Stimulated activated CD8-positive, alpha-beta memory T cell treated with anti-CD3 and anti-CD28 coated beads, Interleukin-4, amount 100 ng/mL, for 48 hours (primary cell): ENCODE measurements at places on chromosomes 12 and 14.

- no peak for DNase-seq
Observed at GRCh38 chr12:50953047-50953446, 703 bp downstream of the HIGD1C start.

DNA sequence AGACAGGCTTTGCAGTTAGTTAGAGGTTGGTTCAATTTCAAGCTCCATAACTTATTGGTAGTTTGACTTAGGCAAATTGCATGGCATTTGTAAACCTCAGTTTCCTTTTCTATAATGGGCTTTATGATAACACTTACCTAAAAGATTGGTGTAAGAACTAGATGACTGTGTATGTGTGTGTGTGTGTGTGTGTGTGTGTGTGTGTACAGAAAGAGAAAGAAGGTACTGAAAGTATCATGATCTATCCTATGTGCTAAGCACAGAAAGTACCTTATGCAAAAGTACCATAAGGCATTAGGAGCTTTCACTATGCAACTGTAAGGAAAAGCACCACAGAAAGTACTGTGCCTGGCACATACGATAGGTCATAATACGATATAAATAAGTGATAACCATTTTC lies 304.3 kb upstream of the KITLG start:
- DNase-seq: no peak

GRCh38 chr14:101495827-101496775 lies 65.2 kb upstream of the DIO3 start:
- DNase-seq: no peak

GRCh38 chr14:77580477-77580876 lies 36.0 kb downstream of the SPTLC2 start:
- no peak for DNase-seq

- peak; percentile 50 for DNase-seq
Observed at GRCh38 chr12:56020423-56021184, at the start of gene IKZF4. TSS of gene IKZF4 (plus strand) at chr12:56021043. CDS start at chr12:56021494, 451 bp downstream.

DNA sequence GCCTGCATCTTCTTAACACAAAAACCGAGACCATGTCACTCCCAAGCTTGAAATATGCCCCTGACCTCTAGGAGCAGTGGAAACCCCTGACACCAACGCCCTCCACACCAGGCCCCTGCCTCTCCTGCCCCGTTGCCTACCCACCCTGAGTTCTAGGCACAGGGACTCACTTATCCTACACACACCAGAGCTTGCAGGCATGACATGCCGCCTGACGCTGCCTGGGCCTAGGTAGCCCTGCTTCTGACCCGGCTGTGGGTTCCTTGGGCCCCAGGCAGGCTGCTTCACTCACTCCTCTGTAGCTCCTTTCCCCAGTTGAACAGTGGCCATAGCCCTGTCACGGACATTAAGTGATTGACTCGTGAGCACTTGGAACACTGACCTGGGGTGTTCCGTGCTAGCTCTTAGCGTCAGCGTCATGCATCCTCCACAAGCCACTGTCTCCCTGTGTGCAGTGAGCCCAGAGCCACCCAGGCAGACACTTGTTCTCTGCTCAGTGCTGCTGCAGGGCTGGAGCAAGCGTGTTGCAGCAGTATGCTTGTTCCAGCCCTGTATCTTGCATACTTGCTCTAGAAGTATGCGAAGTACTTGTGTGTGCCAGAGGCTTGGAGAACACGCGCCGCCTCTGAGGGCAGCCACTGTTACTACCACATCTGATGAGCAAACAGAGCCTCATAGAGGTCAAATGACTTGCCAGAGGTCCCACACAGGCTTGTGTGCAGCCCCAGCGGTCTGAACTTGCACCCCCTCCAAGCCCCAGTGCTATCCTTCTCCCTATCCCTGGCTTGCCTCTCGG lies 15.6 kb downstream of the OTUB2 start:
- DNase-seq: no peak
